Colonic mucosa (tissue), 4 donors: ENCODE measurements at places on chromosomes 1 and 21. TPM values are rescaled to one million over a fixed set of nuclear protein-coding genes. Genes with fewer than 3 reads are reported as not detected.

DNA sequence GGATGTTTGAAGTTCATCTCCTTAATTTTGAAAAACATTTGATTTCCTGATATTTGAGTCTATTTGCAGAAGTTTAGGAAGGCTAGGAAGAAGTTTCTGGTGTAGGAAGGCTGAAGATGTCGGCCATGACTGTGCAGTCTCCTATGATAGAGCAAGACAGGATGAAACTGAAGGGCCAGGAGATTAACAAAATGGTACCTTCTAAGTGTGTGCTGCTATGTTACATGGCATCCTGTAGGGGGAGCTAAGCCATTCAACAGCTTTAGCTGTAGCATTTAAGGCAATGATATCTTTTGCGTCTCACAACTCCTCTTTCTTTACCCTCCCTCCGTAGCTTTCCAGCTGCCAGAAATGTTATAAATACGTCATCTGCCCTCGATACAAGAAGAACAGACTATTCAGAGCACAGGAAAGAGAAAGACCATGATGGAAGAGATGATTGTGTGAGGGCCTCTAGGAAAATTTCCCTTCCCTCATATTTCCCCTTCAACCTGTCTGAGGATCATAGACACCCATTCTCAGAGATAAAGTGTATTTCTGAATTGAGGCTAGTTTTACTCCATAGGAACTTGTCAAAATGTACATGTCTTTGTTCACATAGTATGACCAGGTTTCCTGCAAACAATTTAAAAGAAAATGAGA lies 61.1 kb downstream of the XCL1 start:
- H3K36me3 ChIP-seq = no peaks in the 10 kb centered on the region
- no peaks in the 10 kb centered on the region for H3K27me3 ChIP-seq
- H3K4me3 ChIP-seq = no peak overlapping the region
- no peak for DNase-seq
- no peak overlapping the region for H3K27ac ChIP-seq

GRCh38 chr1:8477166-8477982 lies 159.5 kb downstream of the SLC45A1 start:
- no peak for DNase-seq
- H3K36me3 ChIP-seq = no peaks in the 10 kb centered on the region

GRCh38 chr1:3359351-3359750 lies 95.1 kb upstream of the ARHGEF16 start:
- no peak for DNase-seq
- no peaks in the 10 kb centered on the region for H3K36me3 ChIP-seq
- peaks cover 5% of the 10 kb centered on the region for H3K4me1 ChIP-seq
- no peak overlapping the region for H3K4me3 ChIP-seq
- H3K27ac ChIP-seq = no peak overlapping the region

- no peaks in the 10 kb centered on the region for H3K4me1 ChIP-seq
- H3K36me3 ChIP-seq = no peaks in the 10 kb centered on the region
- no peak overlapping the region for H3K4me3 ChIP-seq
- no peaks in the 10 kb centered on the region for H3K27me3 ChIP-seq
Observed at GRCh38 chr1:150092180-150092791, 24.7 kb downstream of the VPS45 start.

GRCh38 chr1:25210728-25211127 lies 21.6 kb downstream of the SYF2 start:
- no peaks in the 10 kb centered on the region for H3K4me1 ChIP-seq
- H3K36me3 ChIP-seq = no peaks in the 10 kb centered on the region
- H3K27ac ChIP-seq = no peak overlapping the region
- H3K4me3 ChIP-seq = no peak overlapping the region
- DNase-seq = no peak

DNA sequence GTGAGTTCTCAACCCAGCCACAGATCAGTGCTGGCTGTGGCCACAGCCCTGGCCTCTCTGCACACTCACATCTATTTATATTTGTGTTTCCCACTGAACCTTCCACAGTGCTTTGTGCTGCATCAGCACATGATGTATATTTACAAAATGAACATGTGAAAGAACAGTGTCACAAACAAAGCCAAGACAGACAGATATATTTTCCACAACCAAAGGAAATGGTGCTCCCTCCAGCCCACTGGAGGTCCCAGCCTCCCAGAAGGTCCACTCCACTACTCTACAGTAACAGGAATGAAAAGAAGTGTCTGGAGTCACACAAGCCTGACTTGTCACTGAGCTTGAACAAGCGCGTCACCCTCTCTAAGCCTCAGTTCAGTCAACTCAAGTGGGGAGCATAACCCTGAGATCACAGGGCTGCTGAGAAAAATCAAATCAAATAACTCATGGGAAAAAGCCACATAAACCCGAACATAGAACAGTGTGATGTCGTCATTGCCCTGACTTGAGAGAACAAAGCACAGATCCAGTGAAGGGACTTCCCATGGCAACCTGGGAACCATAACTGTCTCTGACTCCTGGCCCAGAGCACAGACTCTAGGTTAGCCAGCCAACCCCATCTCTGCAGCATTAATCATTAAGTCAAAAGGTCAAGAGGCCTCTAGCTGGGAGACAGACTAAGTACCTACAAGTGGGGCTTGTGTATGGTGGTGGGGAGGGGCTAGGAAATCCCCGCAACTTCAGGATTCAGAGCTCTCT lies 121.2 kb downstream of the TRABD2B start:
- H3K27me3 ChIP-seq = no peaks in the 10 kb centered on the region
- no peaks in the 10 kb centered on the region for H3K4me1 ChIP-seq
- DNase-seq = no peak
- no peak overlapping the region for H3K4me3 ChIP-seq
- no peaks in the 10 kb centered on the region for H3K36me3 ChIP-seq

DNA sequence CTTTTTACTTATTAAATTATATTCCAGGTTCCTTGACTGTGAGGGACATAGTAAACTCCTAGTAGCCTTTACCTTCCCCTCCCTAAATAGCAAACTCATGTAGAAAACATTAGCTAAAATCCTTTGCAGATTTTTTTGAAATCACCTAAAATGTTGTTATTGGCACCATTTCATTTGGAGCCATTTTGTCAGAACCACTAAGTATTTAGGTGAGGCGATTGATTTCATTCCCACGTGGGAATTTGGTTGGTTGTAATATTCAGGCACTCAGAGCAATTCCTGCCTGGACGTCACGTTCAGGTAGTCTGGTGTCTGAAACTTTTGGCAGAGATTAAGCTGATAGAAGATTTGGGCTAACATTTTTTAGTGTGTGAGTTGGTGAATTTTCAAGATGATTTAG lies 84.3 kb downstream of the CAMTA1 start:
- H3K27me3 ChIP-seq = no peaks in the 10 kb centered on the region
- no peak overlapping the region for H3K27ac ChIP-seq
- H3K4me3 ChIP-seq = no peak overlapping the region
- DNase-seq = no peak

DNA sequence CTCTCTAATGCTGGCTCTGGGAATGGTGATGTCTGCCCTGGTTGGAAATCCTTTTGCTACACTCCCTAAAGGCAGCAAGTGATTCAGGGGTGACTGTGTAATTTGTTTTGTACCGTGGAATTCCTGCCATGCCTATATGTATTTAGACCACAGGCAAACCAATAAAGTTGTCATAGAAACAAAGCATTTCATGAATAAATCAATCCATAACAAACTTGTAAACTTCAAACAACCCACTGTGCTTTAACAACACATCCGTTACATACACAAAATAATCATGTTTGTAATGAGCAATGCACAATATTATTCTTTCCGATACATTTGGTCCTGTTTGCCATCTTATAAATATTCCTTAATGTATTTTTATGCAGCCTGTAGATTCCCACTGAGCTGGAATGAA lies 330.3 kb upstream of the SNX7 start:
- no peak overlapping the region for H3K4me3 ChIP-seq
- no peak overlapping the region for H3K27ac ChIP-seq
- DNase-seq = no peak
- no peaks in the 10 kb centered on the region for H3K27me3 ChIP-seq
- no peaks in the 10 kb centered on the region for H3K4me1 ChIP-seq

DNA sequence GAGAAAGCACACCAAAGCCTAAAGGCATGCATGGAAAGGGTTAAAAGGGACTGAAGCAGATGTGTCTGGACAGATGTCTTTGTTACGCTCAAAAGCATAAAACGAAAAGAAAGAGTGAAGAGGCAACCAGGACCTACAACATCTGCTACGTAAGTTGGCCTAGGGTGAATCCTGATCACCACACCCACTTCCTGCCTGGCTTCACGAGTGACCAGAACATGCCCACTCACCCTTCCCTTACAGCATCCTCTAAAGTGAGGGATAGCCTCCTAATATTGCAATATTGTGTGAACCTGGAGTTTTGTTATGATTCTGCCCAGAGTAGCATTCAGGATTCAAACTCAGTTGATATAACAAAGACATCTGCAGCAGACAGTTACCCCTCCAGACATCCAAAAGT lies 10.6 kb upstream of the OLIG2 start:
- H3K36me3 ChIP-seq = no peaks in the 10 kb centered on the region
- H3K4me1 ChIP-seq = no peaks in the 10 kb centered on the region
- no peak overlapping the region for H3K27ac ChIP-seq

OR2M3 gene
- total RNA-seq = not detected

LDLRAD1 gene
- 0.24 TPM for total RNA-seq

NR1I3 gene
- not detected for total RNA-seq

HSD3B2 gene
- total RNA-seq = 2.2 TPM

LAMC1 gene
- 54.6 TPM for total RNA-seq

PGLYRP4 gene
- total RNA-seq = not detected

BTG2 gene
- total RNA-seq = 66.4 TPM

PIK3CD gene
- total RNA-seq = 3.5 TPM

OSBPL9 gene
- total RNA-seq = 37.3 TPM

DCST2 gene
- 1.9 TPM for total RNA-seq

GRHL3 gene
- total RNA-seq = 1.5 TPM

BCAR3 gene
- total RNA-seq = 45.2 TPM
